A549 (cell line): ENCODE measurements at places on chromosomes 13 and 19.

DNA sequence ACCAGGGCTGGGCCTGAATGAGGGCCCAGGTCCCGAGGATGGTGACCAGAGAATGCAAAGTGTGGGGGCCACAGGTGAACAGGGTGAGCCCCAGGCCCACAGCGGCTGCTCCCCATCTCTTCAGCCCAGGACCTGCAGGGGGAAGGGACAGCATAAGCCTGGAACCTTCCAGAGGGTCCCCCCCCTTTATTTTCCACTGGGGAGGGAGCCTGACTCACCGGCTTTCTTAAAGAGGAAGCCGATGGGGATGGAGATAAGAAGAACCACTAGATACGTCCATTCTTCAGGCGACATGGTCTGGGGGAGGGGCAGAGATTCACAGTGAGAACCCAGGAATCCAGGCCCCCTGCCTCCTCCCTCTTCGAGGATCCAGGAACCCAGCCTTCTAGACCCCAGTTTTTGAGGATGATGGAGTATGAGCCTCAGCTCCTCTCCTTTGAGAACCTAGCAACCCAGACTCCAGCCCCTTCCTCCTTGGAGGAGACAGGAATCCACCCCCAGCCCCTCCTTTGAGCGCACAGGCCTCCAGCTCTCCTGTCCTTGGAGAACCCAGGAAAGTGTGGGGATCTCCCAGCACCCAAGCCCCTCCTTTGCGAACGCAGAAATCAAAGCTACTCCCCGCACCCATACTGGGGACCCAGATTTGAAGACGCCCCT is 1.0 kb downstream of the MBOAT7 start:
- no peak for DNase-seq

DNA sequence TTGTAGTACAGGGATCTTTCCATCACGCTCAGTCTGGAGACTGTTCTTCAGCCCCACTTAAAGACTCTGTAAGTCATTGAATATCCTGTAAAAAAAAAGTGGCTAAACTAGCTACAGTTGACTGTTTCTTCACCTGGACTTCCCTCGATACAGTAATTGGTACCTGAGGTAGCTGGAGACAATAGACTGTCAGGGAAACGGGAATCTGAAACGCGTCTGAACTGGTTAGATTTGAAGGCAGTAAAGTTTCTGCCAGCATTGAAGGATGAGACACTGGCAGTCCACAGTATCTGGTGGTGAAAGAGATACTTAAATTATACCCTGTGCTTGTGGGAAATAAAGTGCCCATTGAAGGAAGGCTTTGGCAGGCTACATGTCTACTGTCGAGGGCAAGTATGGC is 550.5 kb downstream of the IRS2 start:
- DNase-seq, result no peak

- no peak for DNase-seq
Measured at GRCh38 chr19:50489461-50490011, 12.9 kb upstream of the GARIN5A start.

DNA sequence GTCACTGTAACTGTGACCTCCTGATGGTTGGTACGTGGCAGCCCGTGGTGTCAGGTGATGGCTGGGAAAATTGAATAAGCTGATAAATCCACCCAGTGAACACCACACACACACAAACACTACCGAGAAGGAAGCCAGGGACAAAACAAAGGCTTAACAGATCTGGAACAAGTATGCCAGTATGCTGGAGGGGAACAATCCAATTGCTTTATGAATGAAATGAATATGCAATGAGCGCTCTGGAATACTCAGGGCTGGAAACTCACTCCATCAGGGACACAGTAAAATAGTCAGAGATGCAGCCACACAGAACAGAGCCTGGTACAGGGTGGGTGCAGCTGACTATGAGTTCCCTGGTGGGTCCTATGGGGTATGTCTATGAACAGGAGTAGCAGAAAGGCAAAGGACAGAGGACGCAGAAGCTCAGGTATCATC is 16.7 kb downstream of the TMTC4 start:
- DNase-seq, result no peak

GRCh38 chr13:40175639-40176038 is 490.8 kb downstream of the FOXO1 start:
- no peak for DNase-seq

GRCh38 chr13:39159846-39160370 is 121.7 kb downstream of the NHLRC3 start:
- no peak for DNase-seq

- no peak for DNase-seq
Measured at GRCh38 chr19:2997720-2998119, 20.4 kb downstream of the TLE6 start.

DNA sequence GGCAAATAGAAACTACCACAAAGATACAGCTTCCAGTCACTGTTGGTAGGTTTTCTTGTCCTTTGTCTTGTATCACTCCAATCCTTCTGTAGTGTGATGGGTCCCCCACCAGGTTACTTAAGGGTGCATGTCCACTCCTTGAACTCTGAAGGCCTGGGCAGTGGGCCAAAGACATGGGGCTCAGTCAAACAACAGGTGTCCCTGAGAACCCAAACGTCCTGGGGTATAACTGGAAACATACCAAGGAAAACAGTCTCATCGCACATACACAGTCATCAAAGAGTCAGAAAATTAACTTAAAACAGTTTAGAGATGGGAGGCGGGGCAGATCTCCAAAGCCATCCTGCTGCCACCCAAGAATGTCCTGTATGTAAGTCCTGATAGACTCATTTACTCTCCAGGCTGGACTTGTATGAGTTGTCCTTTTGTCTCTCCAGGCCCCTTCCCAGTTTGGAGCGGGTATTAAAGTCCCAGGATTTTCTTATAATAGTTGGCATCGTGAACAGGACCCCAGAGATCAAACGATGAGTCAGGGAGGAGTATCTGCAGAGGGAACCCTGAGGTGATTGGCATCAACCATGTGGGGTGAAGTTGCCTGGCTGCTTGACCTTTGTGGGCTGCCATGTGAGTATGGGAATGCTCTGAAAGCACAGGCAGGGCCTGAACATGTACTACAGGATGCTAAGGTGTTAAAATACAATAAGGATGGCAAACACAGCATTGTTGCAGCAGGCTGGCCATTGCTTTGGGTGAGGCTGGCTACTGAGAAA is 613.2 kb upstream of the KLF12 start:
- no peak for DNase-seq

- DNase-seq, result peak; percentile 35
Measured at GRCh38 chr19:17103177-17103576, 27.6 kb downstream of the MYO9B start.

DNA sequence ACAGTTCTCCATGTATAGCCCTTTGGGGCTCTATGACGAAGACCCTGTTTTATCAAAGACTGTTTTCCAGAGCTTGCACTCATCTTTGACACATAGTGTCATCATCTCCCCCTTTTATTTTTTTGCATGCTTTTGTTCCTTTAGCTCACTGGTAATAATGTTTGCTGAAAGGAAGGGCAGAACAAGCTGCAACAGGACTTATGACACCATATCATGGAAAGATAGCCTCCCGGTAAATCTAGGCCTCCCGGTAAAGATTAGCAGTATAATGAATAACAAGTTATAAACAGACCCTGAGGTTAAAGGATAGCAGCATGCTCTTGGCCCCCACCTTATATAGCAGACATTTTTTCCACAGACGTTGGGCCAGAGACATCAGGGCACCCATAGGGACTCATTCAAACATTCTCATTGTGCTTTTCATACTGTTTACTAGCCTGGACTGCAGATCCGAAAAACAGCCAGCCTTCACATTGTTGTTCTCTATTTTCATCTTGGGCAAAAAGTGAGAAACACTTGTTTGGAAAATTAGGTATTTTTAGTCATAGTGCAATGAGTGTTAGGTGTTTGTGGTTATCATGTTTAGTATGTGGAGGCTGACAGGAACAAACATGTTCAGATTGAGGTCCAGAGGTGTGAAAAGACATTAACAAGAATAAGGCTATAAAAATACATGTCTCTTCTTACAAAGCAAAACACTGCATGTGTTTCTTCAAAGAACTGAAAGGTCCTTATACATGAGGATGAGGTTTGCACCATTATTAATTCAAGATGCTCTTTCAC is 136.9 kb upstream of the SPRY2 start:
- DNase-seq, result no peak

GRCh38 chr13:51342706-51343105 is 3.2 kb downstream of the SERPINE3 start:
- no peak for DNase-seq

DNA sequence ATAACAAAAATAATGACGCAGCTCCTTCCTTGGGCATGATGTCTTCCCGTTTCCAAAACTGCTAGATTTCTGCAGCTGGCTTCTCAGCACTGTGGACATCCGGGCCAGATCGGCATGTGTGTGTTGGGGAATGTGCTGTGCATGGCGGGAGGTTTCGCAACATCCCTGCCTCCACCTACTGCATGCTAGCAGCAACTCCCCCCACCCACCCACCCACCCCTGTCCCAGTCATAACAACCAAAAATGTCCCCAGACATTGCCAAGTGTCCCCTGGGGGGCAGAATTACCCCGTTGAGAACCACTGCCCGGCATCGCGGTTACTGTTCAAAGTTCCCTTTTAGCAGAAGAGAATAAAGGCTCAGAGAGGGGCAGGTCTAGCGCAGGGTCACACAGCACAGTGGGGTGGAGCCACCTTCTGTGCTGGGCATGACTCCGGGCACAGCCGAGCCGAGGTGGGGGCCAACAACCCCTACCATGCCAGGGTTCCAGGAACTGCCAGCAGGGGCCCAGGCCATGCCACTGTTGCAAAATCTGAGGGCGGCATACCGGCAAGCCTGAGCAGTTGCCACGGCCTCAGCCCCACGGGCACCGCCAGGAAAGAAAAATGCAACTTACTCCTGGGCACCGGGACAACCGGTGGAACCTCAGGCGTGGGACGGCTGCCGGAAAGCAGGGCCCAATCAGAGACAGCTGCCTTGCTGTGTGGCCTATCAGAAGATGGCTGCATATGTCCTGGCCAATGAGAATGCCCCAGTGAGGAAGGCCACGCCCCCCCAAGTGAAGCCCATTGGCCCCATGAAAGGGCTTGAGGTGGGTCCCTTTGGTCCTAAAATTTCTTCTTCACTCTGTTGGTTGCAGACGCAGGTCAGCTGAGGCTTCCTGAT is 22.5 kb upstream of the NFIC start:
- peak; percentile 95 for DNase-seq

GRCh38 chr13:44040070-44040817 is 160.5 kb downstream of the LACC1 start:
- DNase-seq, result no peak

DNA sequence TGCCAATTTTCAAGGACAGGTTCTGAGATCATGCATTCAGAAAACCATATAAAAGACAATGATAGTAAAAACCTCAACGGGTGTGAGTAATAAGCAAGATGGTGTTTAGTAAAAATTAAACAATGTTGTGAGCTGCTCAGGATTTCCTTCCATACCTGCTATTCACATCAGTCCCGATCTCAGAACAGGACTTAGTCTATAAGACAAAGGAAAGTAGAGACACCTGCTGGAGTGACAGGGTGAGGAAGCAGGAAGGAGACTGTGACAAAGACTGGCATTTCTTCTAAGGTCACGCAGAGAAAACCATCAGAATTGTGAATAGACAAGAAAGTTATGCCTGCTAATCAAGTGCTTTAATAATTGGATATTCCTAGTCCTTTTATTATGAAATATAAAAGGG is 648.0 kb downstream of the DACH1 start:
- peak; percentile 12 for DNase-seq

DNA sequence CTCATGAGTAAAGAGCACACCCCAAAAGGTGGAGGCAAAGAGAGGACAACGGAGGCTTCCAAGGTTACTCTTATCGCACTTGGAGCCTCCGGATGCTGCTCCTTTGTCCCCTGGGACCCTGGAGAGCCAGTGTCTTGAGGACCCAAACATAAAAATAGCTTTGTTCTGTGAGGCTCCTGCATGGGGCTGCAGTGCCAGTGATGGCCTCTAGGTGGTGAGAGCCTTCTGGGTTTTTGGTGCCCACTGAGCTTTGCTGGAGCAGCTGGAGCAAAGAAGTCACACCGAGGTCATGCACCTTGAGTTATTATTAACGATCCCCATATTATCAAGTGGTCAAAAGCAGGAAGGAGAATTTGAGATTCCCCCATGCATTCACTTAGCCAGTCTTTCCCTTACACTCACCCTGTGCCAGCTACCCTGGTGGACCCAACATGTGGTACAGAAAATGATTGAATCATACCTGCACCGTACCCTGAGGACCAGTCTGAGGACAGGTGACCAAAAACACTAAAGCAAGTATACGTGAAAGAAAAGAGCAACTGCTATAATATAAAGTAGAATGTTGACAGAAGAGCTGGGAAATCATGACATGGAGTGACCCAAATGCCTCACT is 41.5 kb downstream of the ZNF682 start:
- no peak for DNase-seq

DNA sequence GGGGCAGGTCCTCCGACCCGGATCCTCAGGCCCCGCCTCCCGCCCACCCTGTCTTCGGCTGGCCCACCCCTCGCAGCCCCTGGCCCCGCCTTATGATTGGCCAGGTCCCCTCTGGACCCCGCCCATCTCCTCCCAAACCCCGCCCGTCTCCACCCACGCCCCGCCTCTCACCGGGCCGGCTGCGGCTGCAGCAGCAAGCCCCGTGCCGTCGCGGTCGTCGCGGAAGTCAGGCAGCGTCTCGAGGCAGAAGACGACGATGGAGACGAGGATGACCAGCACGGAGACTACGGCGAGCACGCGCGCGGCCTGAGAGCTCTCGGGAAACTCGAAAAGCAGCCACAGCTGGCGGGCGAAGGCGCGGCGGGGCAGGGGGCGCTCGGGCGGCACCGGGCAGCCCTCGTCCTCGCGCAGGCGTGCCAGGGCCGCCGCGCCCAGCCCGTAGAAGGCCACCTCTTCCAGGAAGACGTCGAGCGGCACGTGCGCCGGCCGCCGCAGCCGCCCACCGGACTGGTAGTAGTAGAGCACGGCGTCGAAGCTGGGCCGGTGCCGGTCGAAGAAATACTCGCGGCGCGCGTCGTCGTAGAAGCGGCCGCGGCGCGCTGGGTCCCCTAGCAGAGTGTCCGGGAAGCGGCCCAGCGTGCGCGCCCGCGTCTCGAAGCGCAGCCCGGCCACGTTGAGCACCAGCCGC is 495 bp downstream of the KCNA7 start:
- no peak for DNase-seq

GRCh38 chr13:100139817-100140216 is 50.9 kb downstream of the PCCA start:
- no peak for DNase-seq

DNA sequence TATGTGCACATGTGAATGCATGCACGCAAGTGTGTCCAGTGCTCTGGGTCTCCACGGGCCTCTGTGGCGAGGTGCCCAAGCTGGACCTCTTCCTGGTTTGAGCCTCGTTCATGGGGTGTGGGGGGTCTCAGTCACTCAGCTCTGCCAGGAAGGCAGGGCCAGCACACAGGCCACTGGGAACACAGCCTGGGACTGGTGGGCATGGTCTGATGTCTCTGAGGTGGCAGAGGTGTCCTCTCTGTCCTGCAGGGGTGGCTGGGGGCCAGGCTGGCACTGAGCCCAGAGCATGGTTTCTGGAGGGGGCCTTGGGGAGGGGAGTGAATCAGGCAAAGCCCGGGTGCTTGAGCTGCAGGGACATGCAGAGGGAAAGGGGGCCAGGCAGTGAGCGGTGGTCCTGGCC is 9.4 kb downstream of the LRP3 start:
- DNase-seq, result no peak
